ENCODE measurements at places on chromosomes 7 and 10.

DNA sequence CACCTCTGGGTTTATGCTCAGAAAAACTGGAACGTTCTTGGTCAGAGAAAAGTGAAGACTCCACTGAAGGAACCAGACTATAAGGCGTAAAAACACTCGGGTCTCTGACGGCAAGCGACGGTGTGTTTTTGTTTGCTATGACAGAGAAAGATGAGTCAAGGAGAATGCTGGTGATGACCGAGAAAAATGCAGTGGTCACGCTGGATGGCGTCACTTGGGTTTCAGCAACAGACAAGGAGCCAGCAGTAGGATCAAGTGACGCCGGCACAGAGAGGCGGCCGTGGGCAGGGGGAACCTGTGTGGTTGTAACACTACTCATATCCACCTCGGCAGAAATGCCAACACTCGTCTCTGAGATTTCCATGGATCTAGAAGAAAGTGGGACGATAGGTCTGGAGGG is 63.4 kb downstream of the KIAA1549 start:
- no peak for DNase-seq

DNA sequence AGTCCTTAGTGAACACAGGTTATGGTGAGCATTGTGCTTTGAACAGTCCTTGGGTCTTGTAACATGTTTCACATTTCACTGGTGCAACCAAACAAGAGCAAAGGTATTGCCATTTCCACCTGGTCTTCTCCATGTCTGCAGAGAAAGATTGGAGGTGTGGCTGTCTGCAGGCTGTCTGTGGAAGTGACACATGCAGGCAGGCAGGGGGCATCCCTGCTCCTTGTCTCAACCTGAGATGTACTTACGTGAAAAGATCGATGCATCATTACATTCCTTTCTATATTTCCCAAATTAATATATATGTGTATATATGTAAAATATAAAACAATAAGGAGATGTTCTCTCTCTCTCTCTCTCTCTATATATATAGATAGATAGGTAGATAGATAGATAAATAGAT is 54.3 kb downstream of the LRRC18 start:
- no peak for DNase-seq

- no peak for DNase-seq
Measured at GRCh38 chr10:32139223-32140073, 83.2 kb upstream of the KIF5B start.

GRCh38 chr7:34333925-34334324 is 324.1 kb upstream of the NPSR1 start:
- DNase-seq = no peak

- no peak for DNase-seq
Measured at GRCh38 chr7:118214833-118215182, 9.7 kb upstream of the ANKRD7 start.

Measured in activated naive CD4-positive, alpha-beta T cell (primary cell).